ENCODE measurements at places on chromosomes 7 and 10.
A peak's percentile ranks its signal among the peaks of the same experiment; 100 is the strongest.

DNA sequence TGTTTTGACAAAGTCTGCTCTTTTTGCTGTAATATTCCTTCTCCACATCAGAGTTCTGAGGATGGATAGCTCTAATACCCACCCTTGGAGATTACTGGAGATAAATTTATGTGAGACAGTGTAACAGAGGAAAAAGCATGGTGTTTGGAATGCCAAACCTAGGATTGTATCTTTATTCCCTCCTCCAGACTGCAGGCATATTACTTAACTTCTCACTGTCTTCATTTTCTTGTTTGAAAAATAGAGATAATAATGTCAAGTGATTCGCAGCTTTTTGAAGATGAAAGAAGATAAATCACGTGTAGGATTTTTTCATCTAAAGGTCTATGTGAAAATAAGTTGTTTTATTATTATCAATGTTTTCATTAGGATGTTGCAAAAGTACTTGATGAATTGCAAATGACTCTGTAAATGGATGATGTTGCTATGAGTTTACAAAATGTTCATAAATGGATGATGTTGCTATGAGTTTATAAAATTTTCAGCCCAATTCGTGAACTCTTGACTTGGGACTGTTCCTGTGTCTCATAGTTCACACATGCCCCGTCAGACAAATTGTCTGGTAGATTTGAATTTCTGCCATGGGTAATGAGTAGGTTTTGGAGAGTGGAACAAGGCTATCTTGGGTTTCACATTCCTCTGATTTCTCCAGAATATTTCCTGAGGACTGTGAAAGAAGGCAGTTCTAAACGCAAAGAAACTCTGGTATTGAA lies 113.1 kb upstream of the IGFBP3 start:
- no peak for DNase-seq

GRCh38 chr7:6244021-6244420 lies 28.4 kb downstream of the CYTH3 start:
- no peak for DNase-seq

DNA sequence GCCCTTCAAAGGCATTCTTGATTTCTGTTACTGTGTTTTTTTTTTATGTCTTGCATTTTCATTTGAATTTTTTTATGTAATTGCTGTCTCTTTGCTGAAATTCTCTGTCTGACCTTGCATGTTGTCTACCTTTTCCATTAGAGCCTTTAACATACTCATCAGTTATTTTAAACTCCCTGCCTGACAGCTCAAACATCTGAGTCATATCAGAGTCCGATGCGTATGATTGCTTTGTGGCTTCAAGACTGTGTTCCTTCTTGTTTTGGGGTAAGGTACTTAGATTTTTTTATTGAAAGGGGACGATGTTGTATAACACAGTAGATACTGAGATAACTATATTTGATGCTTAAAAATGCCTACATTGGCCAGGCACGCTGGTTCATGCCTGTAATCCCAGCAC lies 9.7 kb upstream of the TARP start:
- DNase-seq = no peak

DNA sequence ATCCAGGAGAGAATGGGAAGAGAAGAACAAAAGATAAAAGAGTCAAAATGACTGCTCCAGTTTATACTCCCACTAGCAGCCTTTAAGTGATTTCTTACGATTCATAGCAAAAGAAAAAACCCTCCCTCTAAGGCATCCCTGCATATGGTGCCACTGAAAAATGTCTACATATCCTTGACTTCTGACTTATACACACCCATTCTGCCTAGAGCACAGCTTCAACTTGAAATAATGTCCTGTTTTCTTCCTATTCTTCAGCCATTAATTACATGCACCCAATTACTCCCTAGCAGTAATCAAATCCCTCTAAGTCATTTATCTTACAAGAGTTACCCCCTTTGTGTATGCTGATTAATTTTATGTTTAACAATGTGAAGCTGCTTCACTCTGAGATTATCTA lies 393.5 kb downstream of the HTR7 start:
- DNase-seq = no peak

DNA sequence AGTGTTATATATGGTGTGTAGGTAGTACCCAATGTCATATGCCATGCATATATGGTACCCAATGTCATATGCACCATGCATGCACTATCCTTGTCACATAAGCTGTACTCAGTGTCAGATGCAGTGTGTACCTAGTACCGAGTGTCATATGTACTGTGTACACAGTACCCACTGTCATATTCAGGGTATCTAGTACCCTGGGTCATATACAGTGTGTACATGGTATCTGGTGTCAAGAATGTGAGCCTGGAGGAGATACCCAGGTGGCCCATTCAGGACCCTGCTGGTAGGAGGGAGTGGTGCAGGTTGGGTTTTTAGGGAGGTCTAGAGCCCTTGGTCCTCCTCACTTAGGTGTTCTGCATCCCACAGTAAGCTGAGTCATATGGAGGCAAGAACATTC lies 1.8 kb downstream of the ZMYND11 start:
- peak; percentile 17 for DNase-seq

DNA sequence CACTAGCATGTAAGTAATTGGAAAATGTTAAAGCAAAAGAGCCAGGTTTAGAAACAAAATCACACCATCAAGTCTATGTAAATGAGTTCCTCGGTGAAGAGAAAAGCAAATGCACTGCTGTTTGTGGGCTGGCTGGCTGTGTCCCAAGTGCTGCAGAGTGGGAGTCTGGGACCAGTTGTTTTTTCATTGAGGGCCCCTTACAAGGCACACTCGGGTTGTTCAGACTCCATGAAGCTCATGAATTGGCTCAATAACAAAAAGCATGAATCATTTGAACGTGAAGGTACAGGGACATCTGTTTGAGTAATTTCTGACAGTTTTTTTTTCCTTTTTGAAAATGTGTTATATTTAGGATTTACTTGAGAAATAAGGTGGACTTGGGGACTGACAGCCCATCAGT lies 28.0 kb downstream of the GRK5 start:
- DNase-seq = no peak

- DNase-seq = no peak
Measured at GRCh38 chr7:51309361-51310130, 7.1 kb downstream of the COBL start.

GRCh38 chr10:132938472-132939339 lies 3.7 kb downstream of the CFAP46 start:
- no peak for DNase-seq

DNA sequence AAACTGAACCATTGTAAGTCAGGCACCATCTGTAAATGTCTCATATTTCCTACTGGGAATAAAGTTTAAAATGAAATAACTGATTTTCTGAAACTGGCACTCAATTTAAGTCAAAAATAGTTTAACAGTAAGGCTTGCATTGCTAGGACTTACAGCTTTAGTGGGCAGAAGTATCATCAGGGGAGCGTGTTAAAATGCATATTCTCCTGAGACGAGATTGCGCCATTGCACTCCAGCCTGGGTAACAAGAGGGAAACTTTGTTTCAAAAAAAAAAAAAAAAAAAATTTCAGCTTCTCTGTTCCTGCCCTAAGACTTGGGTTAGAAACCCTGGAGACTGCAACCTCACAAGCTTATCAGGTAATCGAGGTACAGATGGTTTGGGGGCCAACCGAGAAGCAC lies 65.4 kb downstream of the UBE3C start:
- DNase-seq = no peak

GRCh38 chr7:25860275-25861163 lies 291.5 kb upstream of the NFE2L3 start:
- DNase-seq = no peak

DNA sequence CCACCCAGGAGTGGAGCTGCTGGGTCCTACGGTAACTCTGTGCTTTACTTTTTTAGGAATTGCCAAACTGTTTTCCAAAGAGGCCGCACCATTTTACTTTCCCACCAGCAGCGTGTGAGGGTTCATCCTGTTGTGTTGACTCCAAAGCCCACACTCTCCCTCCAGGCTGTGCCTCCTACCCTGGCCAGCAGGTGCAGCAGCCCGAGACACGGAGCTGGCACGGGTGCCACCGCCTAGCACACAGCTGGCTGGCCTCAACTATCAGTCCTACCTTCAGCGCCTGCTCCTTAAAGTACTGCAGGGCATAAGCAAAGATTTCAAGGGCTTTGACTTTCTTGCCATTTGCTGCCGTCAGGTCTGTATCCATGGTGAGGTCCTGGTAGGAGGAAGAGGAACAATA lies 44.0 kb downstream of the HSPA12A start:
- no peak for DNase-seq

- no peak for DNase-seq
Measured at GRCh38 chr7:112121318-112121717, 84.9 kb downstream of the DOCK4 start.

DNA sequence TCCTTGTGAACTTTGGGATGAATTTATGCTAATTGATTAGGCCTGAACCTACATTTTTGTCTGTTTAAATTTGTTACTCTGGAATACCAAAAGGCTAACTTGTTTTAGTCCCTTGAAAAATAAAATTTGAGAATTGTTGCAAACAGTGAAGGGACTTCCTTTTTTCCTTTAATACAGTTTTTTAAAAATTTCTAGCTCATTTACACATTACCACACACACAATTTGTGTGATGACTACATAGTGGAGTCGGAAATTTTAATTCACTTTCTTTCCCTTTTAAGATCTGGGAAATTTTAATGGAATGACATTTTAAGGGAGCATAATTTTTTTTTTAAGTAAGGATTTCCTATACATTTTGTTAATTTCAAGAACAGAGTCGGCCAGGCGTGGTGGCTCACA lies 8.6 kb upstream of the TMEM236 start:
- no peak for DNase-seq

DNA sequence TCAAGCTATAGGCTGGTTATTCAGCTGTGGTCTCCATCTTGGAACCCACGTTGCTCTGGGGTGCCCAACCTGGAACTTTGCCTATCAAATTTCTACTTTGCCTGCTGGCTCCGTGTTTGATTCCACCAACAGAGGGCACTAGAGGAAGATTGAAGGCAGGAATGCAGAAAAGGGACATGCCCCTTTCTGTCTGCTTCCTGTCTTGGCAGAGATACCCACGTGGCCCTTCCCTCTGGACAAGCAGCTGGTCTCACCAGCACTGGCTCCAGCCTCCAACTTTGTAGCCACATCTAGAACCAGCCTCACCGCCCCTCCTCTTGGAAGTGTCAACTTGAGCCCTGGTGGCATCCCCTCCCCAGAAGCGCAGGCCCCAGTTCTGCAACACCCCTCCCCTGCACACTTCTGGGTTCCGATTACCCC lies 52.1 kb upstream of the ZNF438 start:
- peak; percentile 8 for DNase-seq

- DNase-seq = no peak
Measured at GRCh38 chr10:86083664-86084175, 282.9 kb downstream of the GRID1 start.

DNA sequence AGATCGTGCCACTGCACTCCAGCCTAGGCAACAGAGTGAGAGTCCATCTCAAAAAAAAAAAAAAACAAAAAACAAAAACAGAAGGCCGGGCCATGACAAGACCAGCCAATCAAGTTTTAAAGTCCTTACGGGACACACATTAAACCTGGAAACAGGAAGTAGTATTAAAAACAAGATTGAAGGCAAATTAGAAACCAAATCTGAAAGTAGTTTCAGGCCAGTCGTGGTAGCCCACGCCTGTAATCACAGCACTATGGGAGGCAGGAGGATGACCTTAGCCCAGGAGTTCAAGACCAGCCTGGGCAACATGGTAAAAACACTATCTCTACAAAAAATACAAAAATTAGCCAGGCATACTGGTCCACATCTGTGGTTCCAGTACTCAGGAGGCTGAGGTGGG lies 18.1 kb downstream of the PSAP start:
- DNase-seq = no peak

DNA sequence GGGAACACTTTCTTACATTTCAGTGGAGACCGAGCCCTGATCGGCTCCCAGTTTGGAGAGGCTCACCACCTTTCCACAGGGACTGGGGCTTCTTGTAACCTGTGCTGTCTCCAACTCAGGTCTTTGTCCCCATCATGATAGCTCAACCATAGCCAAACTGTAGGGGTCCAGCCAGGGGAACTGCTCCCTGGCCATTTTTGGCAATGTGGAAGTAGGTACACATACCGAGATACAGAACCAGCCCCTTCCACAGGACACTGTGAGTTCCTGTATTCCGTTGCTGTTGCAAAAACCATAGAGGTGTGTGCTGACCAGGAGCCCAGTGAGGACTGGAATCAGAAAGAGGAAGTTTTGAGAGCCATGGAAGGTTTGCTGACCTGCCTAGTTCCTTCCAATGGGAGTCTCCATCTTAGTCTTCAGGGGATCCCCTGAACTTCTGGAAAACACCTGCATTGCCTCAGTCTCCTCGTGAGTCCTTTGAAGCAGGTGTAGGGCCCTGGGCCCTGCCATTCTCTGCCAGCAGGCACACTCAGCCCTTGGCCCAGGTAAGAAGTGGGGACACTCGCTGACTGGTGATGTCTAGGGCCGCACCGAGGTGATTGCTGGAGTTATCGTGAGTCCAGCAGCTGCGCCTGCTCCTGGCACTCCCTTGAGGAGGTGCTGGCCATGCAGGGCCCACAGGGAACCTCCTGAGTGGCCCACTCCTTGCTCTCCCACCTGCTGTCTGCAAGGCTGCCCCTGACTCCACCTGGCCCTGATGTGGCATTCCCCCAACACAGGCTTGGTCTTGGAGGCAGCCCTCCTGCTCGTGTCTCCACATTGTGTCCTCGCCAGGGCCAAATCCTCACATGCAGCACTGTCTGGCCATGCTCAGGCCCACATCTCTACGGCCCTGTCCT lies 11.2 kb downstream of the WDFY4 start:
- no peak for DNase-seq

- DNase-seq = no peak
Measured at GRCh38 chr7:85426487-85426960, 239.7 kb upstream of the SEMA3D start.

- DNase-seq = no peak
Measured at GRCh38 chr7:151394076-151395035, 15.5 kb downstream of the WDR86 start.

DNA sequence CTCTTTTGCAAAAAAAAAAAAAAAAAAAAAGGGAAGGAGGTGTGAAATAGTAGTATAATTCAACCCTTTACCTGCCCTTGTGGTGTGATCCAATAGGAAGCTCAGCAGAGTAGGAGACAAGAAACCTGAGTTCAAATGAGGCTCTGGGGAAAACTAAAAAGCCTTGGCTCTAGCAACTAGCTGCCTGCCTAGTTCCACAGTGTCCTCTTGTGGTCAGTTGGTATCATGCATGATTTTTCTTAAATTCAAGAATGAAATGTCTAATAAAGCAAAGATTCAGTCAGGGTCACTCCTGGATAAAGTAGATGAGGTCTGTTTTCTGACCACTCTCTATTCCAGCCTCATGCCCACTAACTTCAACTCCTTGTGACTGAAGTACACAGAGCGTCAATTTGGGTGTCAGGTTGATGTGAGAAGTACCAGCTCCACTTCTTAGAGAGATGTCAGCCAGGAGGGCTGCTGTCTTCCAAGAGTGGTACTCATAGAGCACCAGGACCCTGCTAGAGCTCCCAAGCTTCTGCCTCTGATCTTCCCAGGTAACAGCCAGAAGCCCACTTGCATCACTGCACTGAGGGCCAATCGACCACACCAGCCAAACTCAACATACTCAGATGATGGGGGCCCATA lies 10.5 kb downstream of the LSM5 start:
- no peak for DNase-seq
